ENCODE measurements at places on chromosomes 1 and 21.

DNA sequence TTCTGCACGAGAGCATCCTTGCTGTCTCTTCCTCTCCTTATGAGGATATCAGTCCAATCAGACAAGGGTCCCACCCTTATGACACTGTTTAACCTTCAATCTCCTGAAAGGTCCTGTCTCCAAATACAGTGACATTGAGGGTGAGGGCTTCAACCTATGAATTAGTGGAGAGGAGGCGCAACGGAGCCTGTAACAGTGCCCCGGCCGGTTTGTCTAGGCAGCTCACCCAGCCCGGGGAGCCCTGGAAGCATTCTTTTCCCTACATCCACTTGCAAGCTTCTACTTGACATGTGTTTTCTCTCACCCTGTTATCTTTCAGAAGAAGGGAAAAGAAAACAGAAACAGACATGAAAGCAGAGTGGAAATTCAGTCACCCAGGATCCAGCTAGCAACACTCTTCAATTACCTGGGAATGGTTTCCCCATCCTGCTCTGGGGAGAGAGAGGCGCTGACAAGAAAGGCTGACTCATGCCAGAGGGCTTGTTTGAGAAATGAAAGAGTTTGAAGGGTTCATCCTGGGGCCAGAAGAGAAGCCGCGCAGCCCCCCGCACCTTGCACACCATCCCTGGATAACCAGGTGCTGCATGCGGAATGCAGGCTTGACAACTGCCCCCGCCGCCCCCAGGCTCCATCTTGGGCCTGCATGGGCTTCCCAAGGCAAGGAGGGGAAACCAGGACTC lies 394.9 kb downstream of the NPHP4 start:
- no peak for DNase-seq

DNA sequence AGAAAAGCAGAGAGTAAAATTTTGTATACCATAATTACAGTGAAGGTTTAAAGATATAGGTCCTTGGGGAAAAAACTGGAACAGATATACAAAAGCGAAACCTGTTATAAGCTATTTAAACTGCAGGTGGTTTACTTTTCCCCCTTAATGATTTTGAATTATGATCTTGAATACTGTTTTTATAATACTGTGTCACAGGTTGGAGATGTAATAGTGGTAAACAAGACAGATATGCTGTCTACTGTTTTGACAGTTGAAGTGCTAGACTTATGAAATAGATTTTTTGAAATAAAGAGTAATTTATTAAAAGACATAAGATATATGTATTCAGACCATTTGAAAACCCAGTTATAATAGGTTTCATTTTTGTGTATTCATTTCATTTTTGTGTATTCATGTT lies 129.4 kb downstream of the CD247 start:
- DNase-seq, result no peak

GRCh38 chr1:206744683-206745082 lies 25.9 kb upstream of the IL19 start:
- no peak for DNase-seq

DNA sequence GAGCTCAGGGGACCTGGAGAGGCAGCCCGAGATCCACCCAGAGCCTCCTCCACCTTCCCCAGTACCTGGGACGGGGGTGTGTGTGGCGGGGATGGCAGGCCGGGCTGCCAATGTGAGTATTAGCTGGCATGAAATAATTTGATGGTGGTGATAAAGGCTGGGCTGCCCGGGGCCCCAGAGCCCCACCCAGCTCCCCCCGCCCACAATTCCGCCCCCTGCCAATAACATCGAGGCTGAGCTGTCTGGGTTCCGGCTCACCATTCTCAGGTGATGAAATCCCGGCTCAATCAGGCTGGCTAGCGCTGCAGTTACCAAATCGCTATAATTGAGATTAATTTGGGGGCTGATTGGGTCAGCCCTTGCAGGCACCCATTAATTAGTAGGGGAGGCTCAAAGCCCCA lies 103.8 kb upstream of the CASZ1 start:
- no peak for DNase-seq

DNA sequence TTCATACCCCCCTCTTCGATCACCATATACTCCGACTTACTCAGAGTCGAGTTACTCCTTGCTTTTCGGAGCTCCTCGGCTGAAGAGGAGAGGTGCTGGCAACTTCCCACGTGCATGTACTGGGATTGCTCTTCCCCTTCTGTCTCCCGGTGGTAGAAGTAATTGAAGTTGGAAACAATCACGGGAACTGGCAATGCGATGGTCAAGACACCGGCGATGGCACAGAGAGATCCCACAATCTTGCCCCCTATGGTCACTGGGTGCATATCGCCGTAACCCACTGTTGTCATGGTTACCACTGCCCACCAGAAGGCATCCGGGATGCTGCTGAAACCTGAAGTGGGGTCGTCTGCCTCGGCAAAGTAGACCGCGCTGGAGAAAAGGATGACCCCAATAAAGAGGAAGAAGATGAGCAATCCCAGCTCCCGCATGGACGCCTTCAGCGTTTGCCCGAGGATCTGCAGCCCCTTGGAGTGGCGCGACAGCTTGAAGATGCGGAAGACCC lies 1.5 kb downstream of the KCNA3 start:
- no peak for DNase-seq

- no peak for DNase-seq
Measured at GRCh38 chr1:244027491-244028145, 23.5 kb upstream of the ZBTB18 start.

DNA sequence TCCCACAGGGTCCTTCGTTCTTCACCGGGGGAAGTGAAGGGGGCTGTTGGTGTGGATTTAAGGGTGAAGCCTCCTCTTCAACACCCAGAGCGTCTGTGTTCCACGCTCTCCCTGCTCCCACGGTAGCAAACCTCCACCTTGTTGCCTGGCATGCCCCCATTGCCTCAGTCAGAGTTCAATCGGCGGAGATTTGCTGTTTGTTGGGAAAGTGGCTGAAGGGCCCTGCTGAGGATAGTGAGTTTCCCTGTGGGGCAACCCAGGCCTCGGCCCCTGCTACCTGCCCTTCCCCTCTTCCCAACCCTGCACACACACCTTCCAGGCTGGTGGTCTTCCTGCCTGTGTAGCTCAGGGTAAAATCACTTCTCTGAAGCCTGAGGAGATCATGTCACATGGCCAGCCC lies 60.5 kb downstream of the TOR1AIP2 start:
- no peak for DNase-seq

DNA sequence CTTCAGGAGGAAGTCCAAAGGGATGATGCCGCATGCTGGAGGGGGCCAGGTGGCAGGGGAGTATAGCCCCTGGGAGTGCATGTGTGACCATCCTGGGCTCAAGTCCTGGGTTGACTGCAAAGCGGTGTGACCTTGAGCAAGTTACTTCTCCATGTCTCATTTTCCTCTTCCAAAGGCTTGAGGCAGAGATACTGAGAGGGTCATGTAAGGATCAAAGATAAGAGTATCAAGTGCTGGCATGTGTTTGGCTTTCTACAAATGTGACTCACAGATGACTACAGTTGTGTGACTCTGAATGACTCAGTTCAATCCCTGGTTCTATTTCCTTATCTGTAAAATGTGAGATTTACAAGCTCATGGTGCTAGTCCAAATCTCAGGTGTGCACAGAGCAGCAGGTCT lies 26.1 kb downstream of the PROK1 start:
- no peak for DNase-seq

GRCh38 chr1:159653201-159653600 lies 61.2 kb downstream of the CRP start:
- DNase-seq, result no peak

GRCh38 chr21:32599526-32599925 lies 12.7 kb downstream of the CFAP298 start:
- DNase-seq, result no peak

DNA sequence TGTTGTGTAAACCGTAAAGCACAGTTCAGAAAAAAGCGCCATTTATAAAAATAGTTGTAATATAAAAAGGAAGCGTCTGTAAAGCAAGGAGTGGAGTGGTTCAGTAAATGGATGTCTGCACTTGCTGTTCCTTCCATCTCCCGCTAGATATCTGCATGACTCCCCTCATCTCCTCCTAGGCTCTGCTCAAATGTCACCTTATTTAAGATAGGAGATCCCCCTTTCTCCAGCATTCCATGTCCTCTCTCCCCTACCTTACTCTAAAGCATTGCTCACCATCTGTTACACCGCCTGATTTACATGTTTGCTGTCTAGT lies 745 bp downstream of the MUL1 start:
- DNase-seq, result no peak

DNA sequence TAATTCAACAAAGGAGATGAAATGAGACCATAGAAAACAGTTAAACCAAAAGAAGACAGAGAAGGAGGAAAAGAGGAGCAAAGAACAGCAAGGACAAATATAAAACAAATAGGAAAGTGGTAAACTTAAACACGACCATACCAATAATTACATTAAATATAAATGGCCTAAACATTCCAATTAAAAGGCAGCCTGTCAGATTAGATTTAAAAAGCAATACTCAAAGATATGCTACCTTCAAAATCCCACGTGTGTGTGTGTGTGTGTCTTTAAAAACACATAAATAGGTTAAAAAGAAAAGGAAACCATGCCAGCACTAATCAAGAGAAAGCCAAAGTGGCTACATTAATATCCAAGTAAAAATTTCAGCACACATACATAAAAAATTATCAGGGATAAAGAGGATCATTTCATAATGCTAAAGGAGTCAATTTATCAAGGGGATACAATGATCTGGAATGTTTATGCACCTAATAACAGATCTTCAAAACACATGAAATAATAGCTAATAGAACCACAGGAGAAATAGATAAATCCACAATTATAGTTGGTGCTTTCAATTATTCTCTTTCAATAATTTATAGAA lies 355.7 kb upstream of the POU3F1 start:
- DNase-seq, result no peak

GRCh38 chr1:199010492-199010891 lies 371.7 kb downstream of the PTPRC start:
- no peak for DNase-seq

GRCh38 chr1:3651026-3651929 lies 1.0 kb upstream of the TP73 start:
- peak; percentile 17 for DNase-seq

DNA sequence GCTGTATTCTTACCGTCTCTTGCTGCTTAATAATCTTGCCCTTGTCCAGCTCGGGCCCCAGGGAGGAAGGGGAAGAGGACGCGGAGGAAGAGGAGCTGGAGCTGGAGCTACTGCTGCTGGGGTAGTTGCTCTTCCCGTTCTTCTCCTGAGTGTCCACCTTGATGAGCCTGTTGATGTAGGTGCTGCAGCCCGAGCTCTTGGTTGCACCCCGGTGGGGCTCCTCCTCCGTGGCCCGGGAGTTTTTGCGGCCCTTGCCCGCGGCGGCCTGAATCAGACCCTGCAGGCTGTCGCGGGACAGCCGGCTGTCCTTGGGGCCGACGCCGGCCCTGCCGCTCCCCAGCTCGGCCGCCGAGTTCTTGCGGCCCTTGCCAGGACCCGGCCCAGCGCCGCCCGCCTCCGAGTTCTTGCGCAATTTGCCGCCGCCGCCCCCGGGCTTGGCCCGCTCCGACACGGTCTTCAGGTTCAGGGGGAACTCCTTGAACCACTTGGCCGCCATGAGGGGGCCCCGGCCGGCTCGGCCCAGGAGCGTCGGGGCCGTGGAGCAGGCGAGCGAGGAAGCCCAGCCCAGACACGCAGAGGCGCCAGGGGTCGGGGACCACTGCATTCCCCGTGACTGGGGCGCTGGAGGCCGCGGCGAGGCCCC lies 475 bp upstream of the TDRD10 start:
- DNase-seq, result peak; percentile 35

- no peak for DNase-seq
Measured at GRCh38 chr21:37389456-37389855, 22.9 kb downstream of the DYRK1A start.

- peak; percentile 34 for DNase-seq
Measured at GRCh38 chr1:26234644-26235370, 807 bp downstream of the CEP85 start.

DNA sequence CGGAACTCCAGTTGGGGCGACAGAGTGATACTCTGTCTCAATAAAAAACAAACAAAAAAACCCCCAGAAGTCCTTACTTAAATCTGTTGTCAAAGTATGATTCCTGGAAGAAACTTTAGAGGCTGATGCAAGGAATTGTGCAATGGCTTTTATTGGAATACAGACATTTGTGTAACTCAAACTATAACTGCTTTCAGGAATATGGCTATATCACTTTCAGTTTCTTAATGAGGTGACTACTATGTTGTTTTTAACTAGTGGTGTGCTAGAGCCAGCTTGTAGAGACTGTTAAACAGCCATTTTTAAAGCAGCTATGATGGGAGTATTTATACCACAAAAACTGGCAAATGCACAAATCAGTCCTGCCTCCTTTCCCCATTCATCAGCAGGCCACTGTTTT lies 22.7 kb upstream of the DNAJC28 start:
- DNase-seq, result no peak

- DNase-seq, result no peak
Measured at GRCh38 chr1:109369167-109369746, 28.5 kb downstream of the SORT1 start.

DNA sequence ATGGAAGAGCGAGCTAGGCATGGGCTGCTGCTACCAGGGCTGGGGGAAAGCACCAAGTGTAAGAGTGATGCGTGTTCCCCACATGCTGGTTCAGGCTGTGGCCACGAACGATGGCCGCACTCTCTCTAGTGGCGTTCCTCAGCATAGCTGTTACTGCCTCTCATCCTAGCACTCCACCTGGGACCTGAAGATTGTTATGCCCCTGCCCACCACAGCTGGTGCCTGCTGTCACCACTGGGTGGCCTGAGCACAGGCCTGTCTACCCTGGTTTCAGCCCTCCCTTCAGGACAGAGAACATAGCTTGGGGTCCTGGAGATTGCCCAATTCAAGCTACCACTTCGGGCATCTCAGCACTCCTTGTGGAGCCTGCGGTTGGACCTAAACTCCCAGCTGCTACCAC lies 80.1 kb upstream of the PDC start:
- no peak for DNase-seq

- no peak for DNase-seq
Measured at GRCh38 chr1:108717774-108718316, 5.1 kb downstream of the FNDC7 start.

DNA sequence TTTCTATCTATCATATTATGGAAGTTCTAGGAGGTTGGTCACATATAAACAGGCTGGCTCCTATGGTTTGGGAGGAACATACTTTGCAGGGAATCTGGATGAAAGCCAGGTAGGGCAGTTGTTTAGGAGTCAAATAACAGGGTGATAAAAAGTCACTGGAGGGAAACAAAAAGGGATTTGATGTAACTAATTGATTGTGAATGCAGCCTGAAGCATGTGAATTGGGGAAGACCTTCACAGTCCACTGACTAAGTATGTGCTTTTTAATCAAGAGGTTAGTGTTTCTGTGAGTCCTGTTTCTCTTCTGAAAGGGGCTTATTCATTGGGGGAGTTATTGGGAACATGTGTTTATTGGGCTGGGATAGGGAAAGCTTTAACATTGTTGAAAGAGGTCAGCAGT lies 41.3 kb downstream of the HMCN1 start:
- DNase-seq, result peak; percentile 23

DNA sequence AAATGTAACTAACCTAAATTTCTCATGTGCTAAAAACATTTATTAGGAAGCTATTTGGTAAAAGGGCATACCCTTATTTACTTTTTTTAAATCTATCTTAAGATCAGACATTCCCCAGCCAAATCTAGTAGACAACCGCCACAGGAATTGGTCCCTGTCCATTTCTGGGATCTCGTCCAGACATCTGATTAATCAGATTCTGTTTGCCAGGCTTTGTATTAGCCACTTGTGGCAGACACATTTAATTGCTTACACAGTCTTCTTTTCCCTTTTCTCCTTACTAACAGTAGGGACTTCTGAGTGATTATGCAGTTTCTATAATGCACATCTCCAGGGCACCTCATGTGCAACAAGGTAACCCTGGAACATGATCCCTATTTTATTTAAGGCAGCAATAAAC lies 449.0 kb upstream of the RGS18 start:
- no peak for DNase-seq

GRCh38 chr1:7250597-7251453 lies 465.6 kb downstream of the CAMTA1 start:
- no peak for DNase-seq

GRCh38 chr1:36835017-36835695 lies 199.2 kb downstream of the GRIK3 start:
- no peak for DNase-seq
